Neuronal stem cell (in vitro differentiated cells): ENCODE measurements at places on chromosomes 5 and 9.

- DNase-seq = no peak
Observed at GRCh38 chr5:180844432-180844831, 16.6 kb downstream of the ZFP62 start.

DNA sequence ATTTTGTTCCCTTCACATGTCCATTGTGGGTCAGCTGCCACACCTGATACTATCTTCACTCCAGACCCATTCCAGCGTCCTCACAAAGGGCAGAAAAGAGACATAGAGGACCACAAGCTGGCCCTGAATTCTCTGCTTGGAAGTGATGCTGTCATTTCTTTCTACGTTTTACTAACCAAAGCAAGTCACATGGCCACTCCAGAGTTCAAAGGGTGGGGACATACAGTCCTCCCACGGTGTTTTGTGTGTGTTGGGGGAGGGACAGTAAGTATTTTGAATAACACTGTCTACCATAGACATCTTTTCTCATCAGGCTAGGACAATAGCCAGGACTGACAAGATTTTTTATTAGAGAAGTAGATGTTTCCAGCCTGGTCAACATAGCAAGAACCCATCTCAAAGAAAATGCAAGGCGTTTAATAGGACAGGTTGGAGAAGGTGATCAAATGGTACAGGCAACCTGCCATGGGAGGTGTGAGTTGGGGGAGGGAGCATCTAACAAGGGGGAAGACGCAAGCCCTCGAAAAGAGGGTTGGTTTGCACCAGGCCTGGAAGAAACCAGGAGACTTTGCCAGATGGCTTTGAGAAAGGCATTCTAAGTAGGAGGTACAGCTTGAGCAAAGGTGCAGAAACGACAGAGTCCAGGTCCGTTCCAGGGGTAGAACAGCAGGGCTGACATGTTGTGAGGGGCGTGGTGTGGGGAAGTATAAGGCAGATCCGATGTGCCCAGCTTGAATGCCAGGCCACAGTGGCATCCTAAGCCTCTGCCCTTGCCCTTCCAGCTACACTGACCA, 11.3 kb upstream of the GLIPR2 start:
- DNase-seq = no peak

GRCh38 chr5:165003283-165003682, 1497.9 kb downstream of the MAT2B start:
- no peak for DNase-seq

GRCh38 chr5:147509710-147510651, at the start of gene DPYSL3:
DPYSL3 (minus strand) TSS chr5:147510068; CDS start chr5:147509858, 210 bp downstream.
- DNase-seq = peak; percentile 68

GRCh38 chr5:2848619-2849018, 97.1 kb upstream of the IRX2 start:
- DNase-seq = no peak

DNA sequence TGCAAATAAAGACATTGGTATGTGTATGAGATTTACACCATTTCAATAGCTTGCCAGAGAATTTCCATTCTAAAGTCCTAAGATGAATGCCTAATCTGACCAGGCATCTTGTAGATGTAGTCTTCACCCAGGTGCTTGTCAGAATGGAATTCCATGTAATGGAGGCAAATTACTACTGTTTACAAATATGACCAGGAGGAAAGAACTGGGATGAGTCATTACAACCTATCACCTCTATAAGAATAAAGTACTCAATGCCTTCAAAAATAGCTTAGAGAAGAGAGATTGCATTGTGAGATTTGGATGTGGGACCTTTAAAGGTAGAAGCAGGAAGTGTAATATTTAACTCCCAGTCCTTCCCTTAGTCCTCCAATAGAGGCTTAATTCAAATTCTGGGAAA, 507.0 kb upstream of the PTGER4 start:
- no peak for DNase-seq

DNA sequence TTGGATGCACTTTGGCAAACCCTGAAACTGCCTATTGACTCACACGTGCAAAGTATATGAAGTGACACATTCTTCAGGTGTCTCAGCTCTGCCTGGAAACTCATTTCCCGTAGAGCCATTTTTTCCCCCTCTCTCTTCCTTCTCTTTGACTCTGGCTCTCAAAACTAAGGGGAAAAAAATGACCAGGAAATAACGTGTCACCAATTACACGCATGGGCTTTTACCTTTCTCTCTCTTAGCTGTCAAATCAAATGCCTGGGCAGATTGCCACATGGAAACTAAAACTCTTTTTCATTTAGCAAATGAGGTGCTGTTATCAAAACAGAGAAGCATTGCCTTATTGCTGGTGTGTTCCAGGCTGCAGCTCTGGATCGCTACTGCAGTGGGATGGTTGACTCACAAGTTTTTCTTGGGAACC, 18.3 kb upstream of the IFNK start:
- no peak for DNase-seq
